Stimulated activated CD8-positive, alpha-beta memory T cell treated with anti-CD3 and anti-CD28 coated beads, Interleukin-7, amount 100 ng/mL, for 1 hour (primary cell): ENCODE measurements at places on chromosomes 13 and 19.

GRCh38 chr19:53819861-53820260, 4.3 kb downstream of the NLRP12 start:
- no peak for DNase-seq

DNA sequence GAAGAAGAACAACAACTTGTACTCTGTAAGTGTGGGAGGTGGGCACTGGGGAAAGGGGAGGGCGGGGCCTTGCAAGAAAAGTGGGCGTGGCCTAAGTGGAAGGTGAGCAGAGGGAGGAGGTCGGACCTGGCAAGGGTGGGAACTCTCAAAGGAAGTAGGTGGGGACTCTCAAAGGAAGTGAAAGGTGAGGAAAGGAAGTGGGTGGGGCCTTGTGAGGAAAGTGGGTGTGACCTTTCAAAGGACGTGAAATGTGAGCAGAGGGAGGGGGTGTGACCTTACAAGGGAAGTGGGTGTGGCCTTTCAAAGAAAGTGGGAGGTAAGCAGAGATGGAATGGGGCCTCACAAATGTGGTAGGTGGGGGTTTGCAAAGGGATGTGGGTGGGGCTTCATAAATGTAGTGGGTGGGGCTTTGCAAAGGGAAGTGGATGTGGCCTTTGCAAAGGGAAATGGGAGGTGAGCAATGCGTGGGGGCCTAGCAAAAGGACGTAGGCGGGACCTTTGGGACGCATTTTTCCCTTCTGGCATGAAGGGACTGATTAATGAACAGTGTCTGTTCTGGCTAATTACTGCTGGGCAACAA, 25.9 kb downstream of the ACSBG2 start:
- DNase-seq: no peak

GRCh38 chr13:99580500-99581268, 79.4 kb downstream of the TM9SF2 start:
- no peak for DNase-seq

- no peak for DNase-seq
Observed at GRCh38 chr19:48813123-48813913, 2.5 kb upstream of the BCAT2 start.

- no peak for DNase-seq
Observed at GRCh38 chr19:5141129-5141849, 172.4 kb downstream of the KDM4B start.

- no peak for DNase-seq
Observed at GRCh38 chr13:96403241-96403640, 313.3 kb downstream of the HS6ST3 start.

GRCh38 chr19:5430237-5430636, 25.0 kb upstream of the ZNRF4 start:
- no peak for DNase-seq
